Activated CD8-positive, alpha-beta memory T cell treated with anti-CD3 and anti-CD28 coated beads for 24 hours (primary cell): ENCODE measurements at places on chromosomes 2 and 18.

DNA sequence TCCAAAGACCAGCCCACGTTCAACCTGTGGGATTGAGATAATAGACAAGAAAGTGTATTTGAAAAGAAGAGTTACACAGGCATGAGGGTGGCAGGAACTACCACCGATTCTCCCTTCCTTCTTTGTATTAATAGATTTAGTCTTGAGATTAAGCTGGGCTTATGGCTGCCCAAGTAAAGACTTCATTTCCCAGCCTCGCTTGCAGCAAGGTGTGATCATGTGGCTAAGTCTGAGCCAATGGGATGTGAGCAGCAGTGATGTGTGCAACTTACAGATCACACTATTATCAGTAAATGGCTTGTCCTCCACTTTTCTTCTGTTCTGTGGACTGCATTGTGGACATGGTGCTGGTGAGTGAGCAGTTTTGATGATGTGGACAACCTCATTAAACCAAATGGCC, 101.7 kb downstream of the POLR1A start:
- DNase-seq: no peak

- DNase-seq: no peak
These were observed 186.2 kb upstream of the GCFC2 start for GRCh38 chr2:75896779-75897366.

DNA sequence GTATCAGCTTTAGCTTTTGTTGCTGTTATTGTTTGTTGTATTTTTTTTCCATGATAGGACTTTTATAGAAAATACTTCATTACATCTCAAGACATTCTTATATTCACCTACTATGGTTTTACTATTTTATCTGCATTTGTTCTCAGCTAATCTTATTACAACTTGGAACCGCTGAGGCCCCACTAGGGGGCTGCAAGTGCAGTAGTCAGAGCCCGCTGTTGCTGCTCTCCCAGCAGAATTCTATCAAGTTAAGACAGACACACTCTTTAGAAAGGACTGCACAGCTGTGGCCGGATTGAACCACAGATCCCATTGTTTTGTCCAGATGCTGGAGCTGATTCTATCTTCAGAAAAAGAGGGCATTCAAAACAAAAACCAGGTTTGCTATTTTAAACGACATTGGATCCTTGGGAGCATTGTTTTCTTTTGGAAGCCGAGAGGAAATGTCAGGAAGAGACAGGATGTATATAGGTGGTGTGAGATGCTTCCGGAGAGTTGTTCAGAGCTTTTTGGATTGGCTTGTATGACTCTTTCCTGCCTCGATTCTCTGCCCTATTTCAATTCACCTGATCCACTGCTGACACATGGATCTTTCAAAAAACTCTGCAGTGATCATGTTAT, 105.7 kb upstream of the GAREM1 start:
- DNase-seq: no peak

- no peak for DNase-seq
These were observed 73.1 kb downstream of the AAK1 start for GRCh38 chr2:69570474-69570873.

- DNase-seq: no peak
These were observed 962 bp downstream of the TANK start for GRCh38 chr2:161161074-161161706.

DNA sequence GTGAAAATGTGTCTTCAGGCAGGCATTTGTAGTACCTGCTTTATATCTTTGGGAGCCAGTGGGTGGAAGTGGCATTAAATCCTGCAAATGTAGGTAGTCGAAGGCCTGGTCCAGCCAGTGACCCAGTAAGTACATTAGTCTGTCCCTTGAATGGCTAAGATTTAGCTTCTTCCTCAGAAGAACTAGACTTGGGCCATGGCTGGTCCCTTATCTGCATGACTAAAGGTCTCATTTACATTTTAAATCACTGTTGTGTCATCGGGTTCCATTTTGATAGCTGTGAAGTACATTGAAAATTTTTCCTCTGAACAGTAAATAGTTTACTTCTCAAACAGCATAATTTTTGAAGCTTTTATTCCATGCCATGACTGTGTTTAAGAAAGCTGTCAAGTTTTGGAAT, 438.4 kb upstream of the KLHL29 start:
- DNase-seq: no peak

DNA sequence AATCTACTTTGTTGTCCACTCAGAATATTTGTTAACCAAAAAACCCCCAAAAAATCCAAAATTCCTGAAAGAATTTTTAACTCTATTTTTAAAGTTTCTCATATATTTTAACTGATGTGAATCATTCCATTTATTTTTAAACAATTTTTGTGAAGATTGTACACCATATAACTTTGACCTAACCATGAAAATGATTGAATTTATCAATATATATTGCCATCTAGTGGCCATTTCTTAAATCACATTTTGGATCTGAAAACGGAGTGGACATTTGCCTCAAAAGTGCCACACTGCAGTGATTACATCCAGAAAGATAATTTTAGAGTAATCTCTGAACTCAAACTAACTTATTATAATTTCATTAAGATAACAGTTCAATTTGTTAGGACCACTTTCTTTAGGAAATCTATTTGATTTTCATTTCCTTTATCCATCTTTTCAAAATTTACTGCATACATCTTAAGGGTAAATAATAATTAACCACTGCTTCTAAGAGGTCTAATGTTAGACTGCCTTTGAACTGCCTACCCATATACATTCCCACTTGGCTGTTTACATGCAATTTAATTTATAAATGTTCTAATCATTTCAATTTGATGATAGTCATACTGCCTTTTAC, 71.1 kb downstream of the DSC3 start:
- no peak for DNase-seq

DNA sequence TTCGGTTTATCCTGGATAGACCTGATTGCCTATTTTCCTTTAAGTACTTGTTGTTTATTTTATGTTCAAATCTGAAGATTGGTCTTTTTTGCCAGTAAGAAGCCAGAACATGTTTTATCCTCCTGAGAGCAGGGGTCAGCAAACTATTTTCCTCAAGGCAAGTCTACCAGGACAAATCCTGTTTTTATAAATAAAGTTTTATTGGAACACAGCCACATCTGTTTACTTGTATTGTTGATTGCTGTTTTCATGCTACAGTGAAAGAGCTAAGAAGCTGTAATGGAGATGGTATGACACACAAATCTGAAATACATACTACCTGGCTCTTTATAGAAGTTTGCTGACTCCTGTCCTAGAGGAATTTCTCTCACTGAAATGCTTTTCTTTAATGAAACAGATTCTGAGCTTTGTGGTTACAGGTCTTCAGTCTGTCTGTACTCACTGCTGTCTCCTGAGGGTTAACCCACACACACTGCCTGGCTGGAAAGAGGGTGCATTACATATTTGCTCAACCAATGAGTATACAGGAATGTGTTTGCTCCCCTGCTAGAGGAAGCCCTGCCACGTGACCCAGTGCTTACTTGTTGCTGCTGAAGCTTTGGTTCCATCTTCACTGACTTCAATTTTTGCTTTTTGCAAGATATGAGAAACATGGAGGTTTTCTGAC, 22.6 kb downstream of the MRPL44 start:
- DNase-seq: no peak

GRCh38 chr2:213232649-213233437, 51.4 kb upstream of the SPAG16 start:
- DNase-seq: peak; percentile 64

- no peak for DNase-seq
These were observed 15.2 kb downstream of the LANCL1 start for GRCh38 chr2:210461401-210461800.

GRCh38 chr18:2134364-2134763, 436.9 kb downstream of the METTL4 start:
- no peak for DNase-seq

GRCh38 chr2:197591339-197592072, 75.6 kb downstream of the MOB4 start:
- no peak for DNase-seq

GRCh38 chr2:54906716-54907115, 143.5 kb downstream of the RTN4 start:
- no peak for DNase-seq
